ENCODE measurements at places on chromosomes 4 and X.

- no peak for DNase-seq
Observed at GRCh38 chrX:118614150-118614549, 113.3 kb upstream of the IL13RA1 start.

DNA sequence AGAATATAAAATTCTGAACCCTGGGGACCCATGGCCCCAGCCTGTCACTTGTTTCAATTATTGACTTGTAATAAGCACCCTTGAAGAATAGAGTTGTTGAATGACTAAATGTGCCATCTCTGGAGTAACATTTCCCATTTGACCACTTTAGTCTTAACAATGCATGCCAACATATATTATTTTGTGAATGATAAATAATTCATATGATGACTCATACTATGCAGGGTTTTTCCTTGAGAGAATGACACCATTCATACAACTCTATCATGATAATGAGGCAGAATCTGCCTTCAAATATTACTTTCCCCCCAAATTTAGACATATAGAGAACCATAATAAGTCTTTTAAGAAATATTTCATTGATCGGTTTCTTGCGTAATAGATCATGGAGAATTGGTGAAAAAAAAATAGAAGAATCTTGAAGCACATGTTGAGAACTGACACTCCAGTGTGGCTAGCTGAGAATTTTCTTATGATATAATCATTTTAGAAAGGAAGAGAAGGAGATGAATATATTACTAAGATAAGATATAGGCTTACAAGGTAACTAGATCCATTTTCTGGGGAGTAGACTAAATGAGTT, 404.5 kb downstream of the GRXCR1 start:
- DNase-seq: no peak

- DNase-seq: no peak
Observed at GRCh38 chr4:125732632-125733031, 417.9 kb downstream of the FAT4 start.

DNA sequence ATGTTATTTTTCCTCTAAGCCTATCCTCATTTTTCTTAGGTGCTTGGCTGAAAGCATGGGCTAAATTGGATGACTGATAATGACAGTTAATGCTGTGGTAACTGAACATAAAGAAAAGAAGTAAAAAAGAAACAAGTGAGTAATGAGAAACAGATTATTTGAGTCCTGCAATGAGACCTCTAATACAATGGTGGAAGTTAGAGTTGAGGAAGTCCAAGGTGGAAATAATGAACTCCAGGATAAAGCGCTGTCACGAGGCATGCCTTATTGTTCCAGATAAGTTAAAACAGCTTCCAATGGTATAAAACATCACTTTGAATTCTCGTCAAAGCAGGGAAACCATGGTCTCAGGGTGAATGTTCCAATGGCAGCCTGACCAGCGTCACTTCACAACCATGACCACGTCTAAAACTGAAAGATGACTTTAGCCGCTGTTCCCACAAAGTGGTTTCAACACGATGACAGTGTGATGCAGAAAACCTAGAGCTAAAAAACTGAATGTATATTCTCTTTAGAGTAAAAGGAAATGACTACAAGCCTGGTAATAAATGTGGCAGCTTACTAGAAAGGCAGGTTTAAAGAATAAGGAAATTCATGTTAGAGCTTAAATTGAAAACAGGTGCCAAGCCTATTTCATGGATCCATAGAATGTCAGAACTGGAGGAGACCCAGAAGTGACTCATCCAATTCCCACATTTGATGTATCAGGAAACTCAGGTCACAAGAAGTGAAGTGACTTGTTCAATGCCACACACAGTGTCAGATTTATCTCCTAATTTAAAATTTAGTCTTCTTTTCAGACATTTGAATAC, 202.6 kb upstream of the GYPA start:
- DNase-seq: no peak

- no peak for DNase-seq
Observed at GRCh38 chr4:102663073-102663472, 97.7 kb downstream of the MANBA start.
